ENCODE measurements at places on chromosomes 7 and 10.

- DNase-seq, result no peak
These were observed 61.2 kb downstream of the TNRC18 start for GRCh38 chr7:5362466-5362865.

DNA sequence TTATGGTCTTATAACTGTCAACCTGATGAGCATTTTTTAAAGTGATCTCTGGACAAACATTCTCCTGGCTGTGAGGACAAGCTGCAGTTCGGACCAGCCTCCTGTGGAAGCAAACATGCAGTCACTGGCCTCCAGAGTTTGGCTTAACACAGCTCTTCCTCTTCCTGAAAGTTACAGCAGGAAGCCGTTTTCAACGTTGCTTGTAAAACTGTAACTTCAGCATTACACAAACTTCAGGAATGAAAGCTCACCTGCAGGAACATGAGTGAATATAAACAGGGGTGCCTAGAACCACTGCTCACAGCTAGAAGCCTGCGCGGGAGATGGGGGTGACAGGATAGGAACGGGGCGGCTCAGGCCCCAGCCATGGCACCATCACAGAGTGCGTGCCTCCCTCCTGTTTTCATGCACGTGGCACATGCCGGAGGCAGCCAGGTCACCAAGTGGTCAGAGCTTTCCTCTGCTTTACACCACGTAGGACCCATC lies 292.9 kb upstream of the PITRM1 start:
- no peak for DNase-seq

DNA sequence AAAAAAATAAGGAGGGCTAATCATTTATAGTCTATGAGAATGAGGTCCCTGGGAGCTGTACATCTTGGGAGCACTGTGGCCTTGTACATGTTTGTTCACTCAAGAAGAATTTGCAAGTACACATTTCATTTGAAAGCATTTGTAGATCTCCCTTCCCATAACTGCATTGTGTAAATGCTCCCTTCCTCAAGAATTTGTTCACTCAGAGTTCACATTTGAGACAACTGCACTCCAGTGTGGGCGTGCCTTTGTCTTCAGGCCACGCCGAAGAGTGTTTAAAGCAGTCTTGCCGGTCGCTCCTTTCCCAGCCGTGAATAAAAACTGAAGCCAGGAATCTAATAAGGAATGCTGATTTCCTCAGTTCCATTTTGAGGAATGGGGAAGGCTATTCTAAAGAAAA lies 291.1 kb upstream of the LYZL1 start:
- DNase-seq, result no peak

DNA sequence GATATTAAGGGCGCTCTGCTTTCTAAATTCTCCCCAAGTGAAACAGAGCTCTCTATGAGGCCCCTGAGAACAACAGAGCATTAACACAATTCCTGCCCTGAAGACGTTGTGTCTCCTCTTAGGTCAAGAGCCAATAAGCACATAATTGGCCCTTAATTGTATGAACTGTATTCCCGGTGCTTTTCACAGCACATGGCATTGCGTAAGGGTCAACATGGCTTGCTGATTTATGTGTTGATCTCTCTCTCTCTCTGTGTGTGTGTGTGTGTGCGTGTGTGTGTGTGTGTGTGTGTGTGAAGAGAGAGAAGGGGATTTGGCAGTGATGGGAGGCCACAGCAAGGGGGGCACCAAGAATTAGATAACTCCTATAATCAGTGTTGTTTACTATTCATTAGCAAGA lies 40.5 kb downstream of the LYZL1 start:
- no peak for DNase-seq

GRCh38 chr7:21086688-21087087 lies 300.0 kb upstream of the SP8 start:
- no peak for DNase-seq

GRCh38 chr7:118186501-118186900 lies 2.5 kb downstream of the LSM8 start:
- no peak for DNase-seq

- DNase-seq, result no peak
These were observed 636.5 kb downstream of the GALNT17 start for GRCh38 chr7:71768450-71768849.

- DNase-seq, result no peak
These were observed 29.2 kb downstream of the GBX1 start for GRCh38 chr7:151138153-151138851.

- DNase-seq, result no peak
These were observed 40.4 kb downstream of the SCIN start for GRCh38 chr7:12610899-12611298.

GRCh38 chr10:15842556-15843169 lies 17.6 kb downstream of the MINDY3 start:
- no peak for DNase-seq

GRCh38 chr7:2255145-2256139 lies 13.4 kb downstream of the NUDT1 start:
- DNase-seq, result no peak

- peak; percentile 68 for DNase-seq
These were observed 10.2 kb upstream of the ZFYVE27 start for GRCh38 chr10:97726636-97727178.

GRCh38 chr7:107953924-107954303 lies 49.0 kb downstream of the LAMB1 start:
- no peak for DNase-seq

DNA sequence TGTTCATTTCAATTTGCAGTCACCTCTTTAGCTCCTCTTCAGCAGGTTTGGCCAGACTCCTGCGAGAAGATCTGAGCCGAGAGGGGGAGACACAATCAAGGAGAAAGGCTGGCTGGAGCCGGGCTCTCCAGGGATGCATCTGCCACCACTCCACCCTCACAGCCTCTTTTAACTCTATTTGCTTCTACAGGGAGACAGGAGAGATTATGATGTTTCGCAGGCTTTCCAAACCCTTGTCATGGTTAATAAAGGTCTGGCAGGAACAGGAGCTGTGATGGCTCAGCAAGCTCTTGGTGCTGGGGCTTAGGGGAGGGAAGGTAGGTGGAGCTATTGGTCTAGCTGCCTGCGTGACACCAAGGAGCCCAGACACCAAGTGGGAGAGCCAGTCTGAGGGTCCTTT lies 448.1 kb upstream of the PODXL start:
- no peak for DNase-seq

DNA sequence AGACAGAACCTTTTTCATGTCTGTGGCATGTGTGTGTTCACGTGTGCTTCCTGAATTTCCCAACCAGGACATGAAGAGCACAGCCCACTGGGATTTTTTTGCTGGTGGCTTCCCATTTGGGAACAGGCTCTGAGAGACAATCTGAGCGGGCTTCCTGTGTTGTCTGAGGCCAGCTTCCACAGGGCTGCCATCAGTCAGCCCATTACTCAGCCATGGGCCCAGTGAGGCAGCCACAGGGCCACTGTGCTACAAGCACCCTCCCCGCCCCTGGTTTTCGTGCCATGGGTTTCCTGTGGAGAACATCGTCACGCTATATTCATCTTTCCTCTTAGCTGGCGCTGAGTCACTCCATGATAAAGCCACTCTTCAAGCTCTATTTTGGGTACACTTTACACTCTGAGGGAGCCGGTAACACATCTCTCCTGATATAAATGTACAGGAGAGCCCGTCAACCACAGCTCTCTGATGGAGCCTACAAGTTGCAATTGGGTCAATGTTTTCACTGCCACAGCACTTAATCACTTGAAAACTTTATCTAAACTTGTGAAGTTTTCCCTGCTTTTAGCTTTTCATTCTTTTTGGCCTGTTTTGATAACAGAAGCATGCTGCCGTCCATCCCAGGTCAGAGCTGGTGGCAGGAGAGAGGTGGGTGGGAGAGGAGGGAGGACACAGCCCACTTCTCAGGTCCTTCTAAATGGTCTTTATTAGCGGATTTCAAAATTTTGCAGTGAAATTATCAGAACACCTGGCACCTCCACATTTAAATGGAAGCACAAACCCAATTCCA lies 96.9 kb downstream of the HIPK2 start:
- no peak for DNase-seq

- no peak for DNase-seq
These were observed 97.1 kb downstream of the VOPP1 start for GRCh38 chr7:55474944-55475854.

All from HEK293T (cell line).